ENCODE measurements at places on chromosomes 12 and 14.

GRCh38 chr12:54191550-54192022 lies 2.8 kb upstream of the SMUG1 start:
- peak; percentile 93 for DNase-seq

DNA sequence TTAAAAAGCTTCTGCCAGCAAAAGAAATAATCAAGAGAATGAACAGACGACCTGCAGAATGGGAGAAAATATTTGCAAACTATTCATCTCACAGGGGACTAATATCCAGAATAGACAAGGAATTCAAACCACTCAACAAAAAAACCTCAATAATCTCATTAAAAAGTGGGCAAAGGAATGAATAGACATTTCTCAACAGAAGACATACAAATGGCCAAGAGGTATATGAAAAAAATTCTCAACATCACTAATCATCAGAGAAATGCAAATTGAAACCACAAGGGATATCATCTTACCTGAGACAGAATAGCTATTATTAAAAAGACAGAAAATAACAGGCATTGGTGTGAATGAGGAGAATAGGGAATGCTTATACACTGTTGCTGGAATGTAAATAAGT lies 270.0 kb downstream of the DACT1 start:
- no peak for DNase-seq

DNA sequence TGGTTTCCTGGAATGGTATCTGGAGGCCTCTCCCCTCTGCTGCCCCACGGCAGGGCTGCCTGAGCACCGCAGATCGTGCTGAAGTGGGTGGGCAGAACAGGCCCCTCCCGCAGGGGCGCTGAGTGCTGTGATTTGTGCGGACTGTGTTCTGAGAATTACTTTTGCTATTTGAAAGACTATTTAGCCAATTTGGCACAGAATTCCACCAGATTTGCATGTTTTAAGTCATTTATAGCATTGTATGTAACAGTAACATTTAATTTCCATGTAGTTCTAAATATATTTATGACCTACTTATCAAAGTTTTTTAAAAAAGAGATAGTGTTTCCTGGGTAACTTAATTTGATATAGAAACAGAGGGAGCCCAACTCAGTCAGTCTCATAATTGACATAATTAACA lies 55.3 kb downstream of the TNFAIP2 start:
- DNase-seq: no peak

- no peak for DNase-seq
Measured at GRCh38 chr14:55303125-55303499, 31.9 kb downstream of the FBXO34 start.

GRCh38 chr12:65859519-65859918 lies 35.2 kb downstream of the HMGA2 start:
- DNase-seq: no peak

All from posterior cingulate gyrus (tissue), 11 donors.